ENCODE measurements at places on chromosomes 1 and 21.
A peak's percentile ranks its signal among the peaks of the same experiment; 100 is the strongest.

- no peak overlapping the region for H3K4me3 ChIP-seq
- H3K27me3 ChIP-seq, result no peaks in the 10 kb centered on the region
- H3K36me3 ChIP-seq, result no peaks in the 10 kb centered on the region
- no peak for DNase-seq
- H3K27ac ChIP-seq, result no peak overlapping the region
- H3K4me1 ChIP-seq, result no peaks in the 10 kb centered on the region
Observed at GRCh38 chr1:248611883-248612414, 14.4 kb upstream of the OR2T10 start.

GRCh38 chr1:2288311-2288710 is 60.2 kb downstream of the SKI start:
- no peaks in the 10 kb centered on the region for H3K27me3 ChIP-seq
- H3K27ac ChIP-seq, result peak overlapping the region; percentile 83
- H3K36me3 ChIP-seq, result peaks cover 96% of the 10 kb centered on the region
- peak overlapping the region; percentile 90 for H3K4me3 ChIP-seq

DNA sequence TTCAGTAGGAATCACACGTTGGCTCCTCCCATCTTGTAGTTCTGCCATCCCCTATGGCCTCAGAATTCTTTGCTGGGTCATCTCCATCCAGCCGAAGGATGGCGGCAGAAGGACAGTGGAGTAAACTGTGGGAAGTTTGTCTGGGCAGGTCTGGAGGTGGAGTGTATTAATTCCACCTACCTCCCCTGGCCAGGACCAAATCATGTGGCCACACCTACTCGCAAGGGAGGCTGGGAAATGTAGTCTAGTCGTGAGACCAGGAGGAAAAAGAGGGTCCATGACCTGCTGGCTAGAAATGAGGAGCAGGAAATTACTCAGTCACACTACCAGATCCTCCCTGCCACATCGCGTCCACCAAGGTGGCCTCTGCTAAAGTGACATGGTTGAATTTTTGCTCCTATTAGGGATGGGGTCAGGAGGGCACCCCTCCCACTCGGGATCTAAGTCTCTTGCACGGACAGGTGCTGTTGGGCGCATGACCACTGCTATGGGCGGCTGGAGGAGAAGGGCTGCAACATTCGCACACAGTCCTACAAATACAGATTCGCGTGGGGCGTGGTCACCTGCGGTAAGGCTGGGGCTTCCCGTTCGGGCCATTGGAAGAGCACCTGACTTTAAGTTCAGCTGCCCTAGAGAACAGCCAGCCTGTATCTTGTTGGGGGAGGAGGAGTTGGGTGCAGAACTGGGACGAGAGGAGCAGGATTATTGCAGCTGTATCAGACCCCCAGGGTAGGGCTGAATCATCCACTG is 19.5 kb downstream of the PLA2G5 start:
- H3K4me1 ChIP-seq, result peaks cover 3% of the 10 kb centered on the region
- H3K27me3 ChIP-seq, result peaks cover 23% of the 10 kb centered on the region
- no peak for DNase-seq
- no peak overlapping the region for H3K27ac ChIP-seq

GRCh38 chr1:81455481-81455880 is 345.3 kb upstream of the ADGRL2 start:
- DNase-seq, result no peak
- no peak overlapping the region for H3K4me3 ChIP-seq
- no peaks in the 10 kb centered on the region for H3K36me3 ChIP-seq
- H3K27ac ChIP-seq, result no peak overlapping the region
- H3K27me3 ChIP-seq, result no peaks in the 10 kb centered on the region

DNA sequence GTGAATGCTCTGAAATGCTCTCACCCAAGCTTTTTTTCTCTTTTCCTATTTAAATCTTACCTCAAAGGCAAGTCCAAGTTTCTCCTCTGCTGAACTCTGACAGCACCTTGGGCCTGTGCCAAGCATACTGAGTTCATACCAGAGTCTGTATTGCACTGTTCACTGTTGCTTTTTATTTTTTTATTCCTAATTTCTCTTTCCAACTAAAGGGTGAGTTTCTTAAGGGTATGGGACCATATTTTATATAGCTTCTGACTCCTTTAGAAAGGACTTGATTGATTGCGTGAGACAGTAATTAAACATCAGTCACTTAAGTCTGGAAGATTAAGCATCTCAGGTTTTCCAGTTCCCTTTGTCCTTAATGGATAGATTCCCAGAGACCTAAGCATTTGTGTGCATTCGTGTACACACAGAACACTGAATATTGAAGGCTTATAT is 69.9 kb downstream of the CACHD1 start:
- no peak overlapping the region for H3K4me3 ChIP-seq
- H3K4me1 ChIP-seq, result peaks cover 3% of the 10 kb centered on the region
- no peak for DNase-seq
- peaks cover 29% of the 10 kb centered on the region for H3K27me3 ChIP-seq
- no peak overlapping the region for H3K27ac ChIP-seq

DNA sequence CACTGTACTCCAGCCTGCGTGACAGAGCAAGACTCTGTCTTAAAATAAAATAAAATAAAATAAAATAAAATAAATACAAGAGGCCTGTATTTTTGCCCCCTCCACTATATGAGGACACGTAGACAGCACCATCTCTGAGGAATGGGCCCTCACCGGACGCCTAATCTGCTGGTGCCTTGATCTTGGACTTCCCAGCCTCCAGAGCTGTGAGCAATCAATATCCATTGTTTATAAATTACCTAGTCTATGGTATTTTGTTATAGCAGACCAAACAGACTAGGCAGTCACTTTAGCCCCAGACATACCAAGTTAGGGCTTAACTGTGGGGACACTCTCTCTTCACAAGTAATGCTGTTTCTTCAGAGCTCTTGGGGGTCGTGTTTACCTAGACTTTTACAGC is 6.4 kb downstream of the ELAPOR1 start:
- no peak overlapping the region for H3K4me3 ChIP-seq
- H3K27ac ChIP-seq, result no peak overlapping the region
- H3K27me3 ChIP-seq, result no peaks in the 10 kb centered on the region
- no peak for DNase-seq
- no peaks in the 10 kb centered on the region for H3K4me1 ChIP-seq

- no peak overlapping the region for H3K27ac ChIP-seq
- no peaks in the 10 kb centered on the region for H3K36me3 ChIP-seq
- no peaks in the 10 kb centered on the region for H3K4me1 ChIP-seq
- no peaks in the 10 kb centered on the region for H3K27me3 ChIP-seq
Observed at GRCh38 chr1:163774401-163774945, 452.7 kb downstream of the NUF2 start.

DNA sequence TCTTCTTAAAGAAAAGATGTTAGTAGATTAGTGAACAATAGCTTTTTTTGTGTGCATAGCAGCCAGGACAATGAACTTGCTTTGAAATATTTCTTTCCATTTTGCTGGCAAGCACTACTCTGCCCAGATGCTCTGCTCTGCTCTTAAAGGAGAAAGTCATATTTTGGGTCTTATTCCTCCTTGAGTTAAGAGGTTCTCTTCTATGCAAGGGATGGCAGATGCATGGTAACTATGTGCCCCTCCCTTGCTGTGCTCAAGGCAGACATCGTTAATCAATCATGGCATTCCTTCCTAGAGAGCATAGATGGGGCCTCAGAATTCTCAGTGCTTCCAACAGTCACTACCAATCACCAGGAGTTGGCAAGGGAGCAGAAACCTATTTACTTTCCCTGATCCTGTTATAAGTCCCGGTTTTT is 27.6 kb downstream of the NIPAL3 start:
- no peak overlapping the region for H3K4me3 ChIP-seq
- DNase-seq, result no peak
- H3K36me3 ChIP-seq, result peaks cover 35% of the 10 kb centered on the region
- no peaks in the 10 kb centered on the region for H3K27me3 ChIP-seq
- H3K27ac ChIP-seq, result peak overlapping the region; percentile 79
- H3K4me1 ChIP-seq, result peaks cover 8% of the 10 kb centered on the region

GRCh38 chr1:85224734-85225623 is 24.2 kb upstream of the SYDE2 start:
- no peak overlapping the region for H3K27ac ChIP-seq
- no peaks in the 10 kb centered on the region for H3K4me1 ChIP-seq
- no peaks in the 10 kb centered on the region for H3K36me3 ChIP-seq
- peaks cover 36% of the 10 kb centered on the region for H3K27me3 ChIP-seq
- no peak overlapping the region for H3K4me3 ChIP-seq

DNA sequence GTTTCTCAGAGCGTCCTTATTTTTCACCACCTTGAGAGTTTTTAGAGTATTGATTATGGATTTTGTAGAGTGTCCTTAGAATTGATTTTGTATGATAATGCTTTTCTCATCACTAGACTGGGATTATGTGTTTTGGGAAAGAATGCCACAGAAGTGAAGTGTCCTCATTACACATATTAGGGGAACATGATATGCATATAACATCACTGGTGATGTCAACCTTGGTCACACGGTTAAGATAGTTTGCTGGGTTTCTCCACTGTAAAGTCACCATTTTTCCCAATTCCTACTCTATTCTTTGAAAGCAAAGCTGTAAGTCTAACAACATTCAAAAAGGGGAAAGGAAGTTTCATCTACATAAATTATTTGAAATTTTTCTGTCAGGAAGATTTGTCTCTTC is 39.6 kb upstream of the PALMD start:
- no peak for DNase-seq
- no peaks in the 10 kb centered on the region for H3K4me1 ChIP-seq
- H3K4me3 ChIP-seq, result no peak overlapping the region
- H3K36me3 ChIP-seq, result no peaks in the 10 kb centered on the region
- no peak overlapping the region for H3K27ac ChIP-seq

GRCh38 chr1:26814893-26815292 is 11.6 kb upstream of the ZDHHC18 start:
- H3K36me3 ChIP-seq, result no peaks in the 10 kb centered on the region
- H3K27me3 ChIP-seq, result no peaks in the 10 kb centered on the region
- H3K4me1 ChIP-seq, result peaks cover 18% of the 10 kb centered on the region
- H3K27ac ChIP-seq, result no peak overlapping the region
- DNase-seq, result no peak

DNA sequence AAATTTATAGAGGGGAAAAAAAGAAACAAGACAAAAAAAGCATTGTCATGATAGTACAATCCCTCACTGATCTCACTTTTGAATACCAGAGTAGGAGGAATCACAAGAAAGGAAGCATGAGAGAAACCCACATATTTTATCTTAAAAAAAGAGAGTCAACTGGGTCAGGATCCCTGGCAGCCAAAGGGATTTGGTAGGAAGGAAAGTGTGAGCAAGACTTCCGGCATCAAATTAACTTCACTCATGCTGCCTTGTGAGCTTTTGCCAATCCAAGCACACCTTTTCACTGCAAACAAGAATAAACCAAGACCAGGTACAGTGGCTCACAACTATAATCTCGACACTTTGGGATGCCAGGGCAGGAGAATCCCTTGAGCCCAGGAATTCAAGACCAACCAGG is 53.1 kb downstream of the SLC9C2 start:
- H3K27ac ChIP-seq, result no peak overlapping the region
- no peaks in the 10 kb centered on the region for H3K27me3 ChIP-seq
- no peak overlapping the region for H3K4me3 ChIP-seq

GRCh38 chr1:65044411-65044810 is 78.1 kb upstream of the JAK1 start:
- H3K27me3 ChIP-seq, result no peaks in the 10 kb centered on the region
- no peak overlapping the region for H3K4me3 ChIP-seq
- no peak overlapping the region for H3K27ac ChIP-seq
- DNase-seq, result no peak
- H3K36me3 ChIP-seq, result peaks cover 11% of the 10 kb centered on the region

- H3K27me3 ChIP-seq, result no peaks in the 10 kb centered on the region
- H3K4me1 ChIP-seq, result no peaks in the 10 kb centered on the region
- H3K4me3 ChIP-seq, result no peak overlapping the region
- DNase-seq, result no peak
Observed at GRCh38 chr1:75353051-75353450, 218.9 kb downstream of the LHX8 start.

DNA sequence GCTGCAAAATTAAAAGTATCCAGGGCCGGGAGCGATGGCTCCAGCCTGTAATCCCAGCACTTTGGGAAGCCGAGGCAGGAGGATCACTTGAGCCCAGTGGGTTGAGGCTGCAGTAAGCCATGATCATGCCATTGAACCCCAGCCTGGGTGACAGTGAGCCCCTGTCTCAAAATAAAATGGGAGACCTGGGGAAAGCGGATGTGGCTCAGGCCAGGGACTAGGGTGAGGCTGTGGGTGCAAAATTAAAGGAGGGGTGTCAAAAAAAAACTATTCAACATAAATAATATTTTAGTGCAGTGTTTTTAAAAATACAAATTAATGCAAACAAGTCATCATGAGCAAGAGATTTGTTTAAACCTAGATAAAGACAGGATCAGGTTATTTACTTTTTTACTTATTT is 100.1 kb upstream of the SLC45A1 start:
- H3K27me3 ChIP-seq, result peaks cover 80% of the 10 kb centered on the region
- DNase-seq, result no peak
- H3K4me3 ChIP-seq, result peak overlapping the region; percentile 71
- peak overlapping the region; percentile 67 for H3K27ac ChIP-seq
- peaks cover 5% of the 10 kb centered on the region for H3K36me3 ChIP-seq
- H3K4me1 ChIP-seq, result peaks cover 12% of the 10 kb centered on the region

DNA sequence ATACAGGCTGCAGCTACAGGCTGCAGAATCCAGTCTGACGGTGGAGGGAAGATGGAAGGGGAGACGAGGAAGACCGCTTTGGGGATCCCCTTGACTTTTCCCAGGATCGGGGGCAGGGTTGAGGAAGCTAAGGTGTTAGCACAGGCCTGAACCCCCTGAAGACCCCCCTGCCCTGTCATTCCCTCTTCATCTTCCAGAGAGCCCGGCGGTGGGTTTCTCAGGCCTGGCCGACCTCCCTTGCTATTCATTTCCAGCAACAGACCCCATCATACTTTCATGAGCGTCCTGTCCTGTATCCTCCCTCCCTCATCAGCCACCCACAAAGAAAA is 112.0 kb downstream of the PGBD5 start:
- no peaks in the 10 kb centered on the region for H3K36me3 ChIP-seq
- H3K27me3 ChIP-seq, result peaks cover 55% of the 10 kb centered on the region
- H3K4me3 ChIP-seq, result no peak overlapping the region
- no peak for DNase-seq

DNA sequence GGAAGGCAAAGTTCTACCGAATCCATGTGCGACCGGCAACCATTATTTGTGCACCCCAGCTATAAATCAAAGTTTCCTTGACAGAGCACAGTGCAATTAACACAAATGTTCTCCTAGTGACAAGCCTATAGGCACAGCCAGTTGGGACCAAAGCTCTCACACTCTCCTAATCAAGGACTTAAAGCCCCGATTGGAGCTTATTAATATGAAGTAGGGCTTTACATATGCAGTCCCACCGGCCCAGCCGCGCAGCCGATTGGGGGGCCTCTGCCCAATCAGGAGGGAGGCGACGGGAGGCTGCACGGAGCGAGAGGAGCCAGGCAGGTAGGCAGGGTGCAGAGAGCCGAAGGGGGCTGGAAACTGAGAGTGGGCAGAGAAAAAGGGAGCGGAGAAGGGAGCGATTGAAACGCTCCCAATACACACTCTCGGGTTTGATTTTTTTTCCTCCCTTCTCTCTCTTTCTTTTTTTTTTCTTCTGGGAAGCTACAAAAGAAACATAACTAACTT is at the start of gene ESRRG:
Gene ESRRG, minus strand, starts transcription at position 156 of the 507 bp plus-strand sequence. Its CDS starts 130 bp downstream, at position 26.
- DNase-seq, result no peak
- H3K27ac ChIP-seq, result no peak within 1 kb of the TSS
- H3K27me3 ChIP-seq, result peaks cover 9% of the 10 kb centered on the region
- H3K4me1 ChIP-seq, result no peaks in the 10 kb centered on the region
- no peak within 1 kb of the TSS for H3K4me3 ChIP-seq

GRCh38 chr1:29695803-29696202 is 459.5 kb downstream of the PTPRU start:
- no peak overlapping the region for H3K4me3 ChIP-seq
- no peak for DNase-seq
- no peaks in the 10 kb centered on the region for H3K36me3 ChIP-seq

- H3K36me3 ChIP-seq, result peaks cover 3% of the 10 kb centered on the region
- DNase-seq, result no peak
- H3K4me3 ChIP-seq, result no peak overlapping the region
- H3K27ac ChIP-seq, result no peak overlapping the region
- peaks cover 12% of the 10 kb centered on the region for H3K4me1 ChIP-seq
- peaks cover 6% of the 10 kb centered on the region for H3K27me3 ChIP-seq
Observed at GRCh38 chr1:115644109-115644508, 2.3 kb downstream of the VANGL1 start.

Data from effector memory CD8-positive, alpha-beta T cell (primary cell).